Stimulated activated CD8-positive, alpha-beta memory T cell treated with anti-CD3 and anti-CD28 coated beads, Interleukin-4, amount 100 ng/mL, for 4 hours (primary cell): ENCODE measurements at places on chromosomes 6 and 20.

GRCh38 chr6:6907286-6907685 lies 200.5 kb upstream of the RREB1 start:
- DNase-seq, result no peak

GRCh38 chr6:12421596-12421995 lies 131.4 kb downstream of the EDN1 start:
- DNase-seq, result no peak

DNA sequence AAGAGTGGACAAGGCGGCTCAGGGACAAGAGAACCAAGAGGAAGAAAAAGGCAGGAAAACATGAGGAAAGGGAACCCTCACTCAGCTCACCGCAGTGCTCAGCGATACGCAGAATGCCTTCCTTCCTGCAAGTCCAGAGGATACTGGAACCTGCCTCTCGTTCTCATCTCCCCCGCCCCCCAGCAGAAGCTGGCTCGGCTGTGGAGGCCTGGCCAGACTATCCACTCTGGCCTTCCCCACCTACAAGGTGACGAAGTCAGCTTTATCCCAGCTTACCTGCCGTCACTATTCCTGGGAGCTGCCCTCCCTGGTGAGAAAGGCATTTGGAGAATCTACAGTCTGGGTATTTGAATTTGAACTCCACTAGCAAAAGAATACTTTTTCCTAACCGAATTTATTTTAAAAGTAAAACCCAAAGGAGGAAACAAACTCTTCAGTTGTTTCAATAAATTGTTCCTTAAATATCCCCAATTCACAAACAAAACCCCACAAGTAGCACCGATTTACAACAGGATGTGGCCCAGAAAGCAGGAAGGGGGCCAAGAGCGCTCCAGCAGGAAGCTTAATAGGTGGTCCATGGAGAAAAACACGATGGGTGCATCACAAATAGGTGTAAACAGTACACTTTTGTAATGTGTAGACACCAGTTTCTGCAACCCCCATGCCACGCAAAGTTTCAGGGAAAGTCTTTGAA lies 2.1 kb upstream of the DIDO1 start:
- no peak for DNase-seq

GRCh38 chr6:30741789-30742315 lies 635 bp downstream of the FLOT1 start:
- DNase-seq, result peak; percentile 36

- peak; percentile 32 for DNase-seq
These were observed 35.7 kb upstream of the ID1 start for GRCh38 chr20:31569163-31570020.

- DNase-seq, result no peak
These were observed 23.5 kb upstream of the MAP3K7 start for GRCh38 chr6:90610301-90610750.

DNA sequence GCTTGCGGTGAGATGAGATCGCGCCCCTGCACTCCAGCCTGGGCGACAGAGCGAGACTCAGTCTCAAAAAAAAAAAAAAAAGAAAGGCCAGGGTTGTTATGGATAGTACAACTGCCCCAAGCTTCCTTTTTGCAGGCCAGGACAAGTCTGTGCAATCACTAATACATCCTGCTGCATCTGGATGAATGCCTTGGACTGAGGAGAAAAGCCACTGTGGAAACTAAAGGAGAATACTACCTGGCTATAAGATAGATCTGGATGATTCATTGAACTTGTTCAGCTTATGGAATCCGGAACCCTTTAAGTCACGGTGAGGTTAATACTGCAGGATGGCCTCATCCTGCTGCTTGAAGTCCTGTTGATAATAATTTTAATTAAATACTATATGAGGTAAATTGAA lies 278.2 kb downstream of the TFAP2A start:
- DNase-seq, result no peak

- no peak for DNase-seq
These were observed 43.6 kb downstream of the ANKEF1 start for GRCh38 chr20:10078403-10078802.

GRCh38 chr6:113209315-113209714 lies 647.8 kb upstream of the MARCKS start:
- DNase-seq, result no peak

- DNase-seq, result no peak
These were observed 287.5 kb upstream of the FKBP1C start for GRCh38 chr6:62923728-62924127.

GRCh38 chr6:79377047-79377446 lies 142.6 kb upstream of the HMGN3 start:
- no peak for DNase-seq

DNA sequence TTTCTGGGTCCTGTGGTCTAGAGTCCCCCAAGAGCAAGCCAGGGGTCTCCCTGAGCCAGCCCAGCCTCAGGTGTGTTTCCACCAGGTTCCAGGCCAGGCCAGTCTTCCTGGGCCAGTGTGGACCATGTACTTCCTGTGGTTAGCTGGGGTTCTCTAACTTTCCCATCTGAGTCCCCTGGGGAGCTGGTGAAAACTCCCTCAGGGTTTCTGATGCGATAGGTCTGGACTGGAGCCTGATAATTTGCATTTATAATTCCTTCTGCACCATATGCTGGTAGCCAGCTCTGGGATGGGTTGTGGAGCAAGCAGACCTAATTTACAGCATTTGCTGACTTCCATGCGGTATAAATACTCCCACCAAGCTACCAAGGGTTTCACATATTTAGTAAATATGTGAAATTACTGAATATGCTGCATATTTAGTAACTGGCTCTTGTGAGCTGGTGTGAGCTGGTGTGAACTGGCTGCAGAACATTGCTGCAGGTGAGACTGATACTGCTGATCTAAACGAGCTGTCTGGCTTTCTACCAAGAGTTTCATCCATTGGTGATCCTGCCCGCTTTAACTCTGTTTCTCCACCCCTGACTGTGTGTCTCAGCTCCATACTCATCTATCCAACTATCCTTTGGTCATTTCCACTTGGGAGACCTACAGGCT lies 62.6 kb downstream of the RIN2 start:
- no peak for DNase-seq

- DNase-seq, result no peak
These were observed 27.2 kb downstream of the CMTR1 start for GRCh38 chr6:37459981-37460800.

DNA sequence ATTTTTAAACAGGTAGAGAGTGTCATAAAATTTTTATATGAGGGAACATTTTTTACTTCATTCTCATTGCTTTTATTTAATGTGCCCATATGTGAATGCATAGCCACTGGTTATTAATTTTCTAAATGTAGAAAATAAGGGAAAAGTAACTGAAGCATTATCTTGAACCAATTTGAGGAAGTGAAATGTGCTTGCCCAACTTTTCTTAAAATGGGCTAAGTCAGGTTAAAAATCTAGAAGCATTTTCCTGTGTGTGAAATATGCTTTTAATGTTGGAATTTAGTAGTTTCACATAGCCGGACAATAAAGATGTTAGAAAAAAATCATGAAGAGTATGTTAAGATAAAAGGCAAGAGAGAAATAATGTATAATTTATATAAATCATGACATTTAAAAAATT lies 3.8 kb downstream of the SEC23B start:
- no peak for DNase-seq

DNA sequence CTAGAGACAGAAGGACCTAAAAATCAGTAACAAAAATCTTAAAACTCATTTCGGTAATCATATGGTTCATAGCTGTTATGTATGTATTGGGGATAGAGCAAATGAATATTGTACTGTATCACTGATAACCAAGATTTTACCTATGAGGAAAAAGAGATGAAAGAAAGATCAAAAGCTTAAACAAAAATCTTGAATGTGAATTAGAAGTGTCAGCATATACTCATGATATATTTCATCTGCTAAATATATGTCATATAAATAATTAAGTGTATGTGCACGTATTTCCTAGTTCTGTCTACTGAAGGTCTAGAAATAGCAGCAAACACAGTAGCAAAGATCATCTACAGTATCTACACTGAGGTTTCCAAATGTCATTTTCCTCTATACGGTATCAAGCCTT lies 299.8 kb downstream of the BTBD9 start:
- no peak for DNase-seq

GRCh38 chr6:93902517-93902916 lies 483.2 kb upstream of the EPHA7 start:
- no peak for DNase-seq

GRCh38 chr6:169273511-169273910 lies 19.9 kb upstream of the THBS2 start:
- DNase-seq, result no peak

DNA sequence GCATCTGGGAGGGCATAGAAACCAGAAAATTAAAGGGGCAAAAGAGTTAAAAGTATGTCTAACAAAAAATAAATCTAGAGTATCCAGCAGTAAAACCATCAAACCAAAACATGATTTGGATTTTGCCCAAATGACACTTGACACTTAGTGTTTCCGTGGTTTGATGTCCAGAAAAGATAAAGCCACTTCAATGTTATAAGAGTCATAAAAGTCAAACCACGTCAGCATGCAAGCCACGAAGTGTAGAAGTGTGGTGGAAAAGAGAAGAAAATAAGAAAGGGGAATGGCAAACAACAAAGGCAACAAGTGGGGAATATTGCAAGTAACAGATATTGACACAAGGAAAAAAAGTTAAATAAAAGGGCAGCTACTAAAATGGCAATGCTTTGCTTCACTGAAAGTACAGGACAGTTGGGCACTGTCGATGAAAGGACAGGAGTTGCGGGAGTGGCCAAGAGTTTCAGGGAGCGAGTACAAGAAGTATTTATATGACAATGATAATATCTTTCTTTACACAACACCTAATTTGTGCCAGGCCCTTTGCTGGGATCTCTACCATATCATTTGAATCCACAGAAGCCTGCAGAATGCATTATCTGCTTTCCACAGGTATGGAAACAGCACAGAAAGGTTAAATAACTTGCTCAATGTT lies 6.3 kb upstream of the HDDC2 start:
- no peak for DNase-seq

DNA sequence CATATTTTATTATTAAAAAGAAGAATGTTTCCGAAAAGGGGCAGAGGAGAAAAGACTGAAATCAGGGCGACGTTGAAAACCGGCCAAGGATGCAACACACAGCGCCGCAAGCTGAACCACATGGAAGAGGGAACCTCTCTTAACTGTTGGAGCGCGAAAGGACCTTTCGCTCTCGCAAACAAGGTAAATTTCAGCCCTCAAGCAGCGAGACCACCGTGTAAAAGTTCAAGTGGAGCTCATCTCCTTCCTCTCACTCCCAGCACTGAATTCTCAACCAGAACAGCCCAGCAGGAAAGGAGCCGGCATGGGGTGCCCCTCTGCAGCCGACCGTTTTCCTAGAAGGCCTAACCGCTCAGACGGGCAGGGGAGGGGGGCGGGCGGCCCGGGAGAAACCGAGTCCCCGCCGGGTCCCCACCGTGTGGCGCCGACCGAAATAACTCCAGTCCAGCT lies 621 bp downstream of the GPR63 start:
- DNase-seq, result no peak

DNA sequence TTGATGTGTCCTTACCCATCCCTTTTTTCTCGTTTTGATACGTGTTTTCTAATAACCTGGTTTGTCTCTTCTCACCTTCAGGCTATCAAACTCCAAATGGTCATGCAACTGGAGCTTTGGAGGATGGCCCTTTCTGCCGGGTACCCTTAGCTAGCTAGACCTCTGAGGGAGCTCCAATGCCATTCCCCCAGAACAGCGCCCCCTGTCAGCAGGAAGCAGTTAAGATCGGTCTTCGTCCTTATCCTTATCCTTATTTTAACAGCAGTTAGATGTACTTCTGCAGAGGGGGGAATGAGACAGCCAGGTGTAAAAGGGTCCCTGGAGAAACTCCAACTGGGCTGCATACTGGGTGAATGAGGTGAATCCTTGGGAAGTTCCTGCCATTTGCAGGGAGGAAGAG lies 37.2 kb downstream of the SEL1L2 start:
- no peak for DNase-seq

GRCh38 chr6:96156425-96156824 lies 140.7 kb downstream of the FUT9 start:
- no peak for DNase-seq

GRCh38 chr20:63531686-63532448 lies 5.3 kb downstream of the PTK6 start:
- DNase-seq, result no peak

DNA sequence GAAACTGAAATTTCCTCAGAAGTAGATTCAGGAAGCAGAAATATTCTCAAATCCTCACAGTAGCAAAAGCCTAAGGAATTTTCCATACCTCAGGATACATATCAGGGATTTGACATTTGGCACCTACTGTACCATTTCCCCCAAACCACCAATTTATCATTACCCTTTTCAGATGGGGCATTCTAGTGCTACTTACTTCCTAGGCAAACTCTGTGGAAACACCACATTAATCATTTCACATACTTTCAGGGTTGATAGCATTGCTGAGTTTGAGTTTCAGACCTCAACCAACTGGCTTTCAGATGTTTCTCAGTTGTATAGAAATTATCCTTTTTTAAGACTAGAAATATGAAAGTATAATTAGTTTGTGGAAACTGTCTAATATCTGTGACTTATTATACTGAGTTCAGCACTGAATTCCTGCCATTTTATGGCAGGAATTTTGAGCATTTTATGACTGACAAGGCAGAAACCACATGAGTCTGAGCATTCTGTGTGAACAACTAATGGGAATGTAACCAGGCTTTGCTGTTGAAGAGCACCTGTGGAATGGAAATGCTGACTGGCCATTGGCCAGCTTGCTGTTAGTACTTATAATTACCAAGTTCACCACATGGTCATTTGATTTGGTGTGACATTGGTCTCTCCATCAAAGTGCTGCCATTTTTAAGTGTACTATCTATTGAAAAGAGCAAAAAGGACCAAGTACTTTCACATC lies 35.1 kb upstream of the IRAK1BP1 start:
- DNase-seq, result no peak

DNA sequence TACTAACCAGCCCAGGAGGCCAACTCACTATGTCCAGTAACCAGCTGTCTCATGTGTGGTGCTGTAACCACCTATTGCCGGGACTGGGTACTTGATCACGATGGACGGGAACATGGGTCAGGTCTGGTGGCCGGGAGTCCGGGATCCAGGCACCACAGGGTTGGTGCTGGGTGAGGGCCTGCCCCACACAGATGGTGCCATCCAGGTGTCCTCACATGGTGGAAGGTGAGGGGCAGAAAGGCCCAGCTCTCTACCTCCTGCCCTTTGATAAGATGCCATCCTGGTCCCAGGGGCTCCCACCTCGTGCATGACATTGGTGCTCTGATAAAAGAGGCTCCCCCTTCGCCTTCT lies 116.3 kb downstream of the TAF4 start:
- DNase-seq, result no peak
